COLO829 (cell line): ENCODE measurements at places on chromosomes 13 and 19.

DNA sequence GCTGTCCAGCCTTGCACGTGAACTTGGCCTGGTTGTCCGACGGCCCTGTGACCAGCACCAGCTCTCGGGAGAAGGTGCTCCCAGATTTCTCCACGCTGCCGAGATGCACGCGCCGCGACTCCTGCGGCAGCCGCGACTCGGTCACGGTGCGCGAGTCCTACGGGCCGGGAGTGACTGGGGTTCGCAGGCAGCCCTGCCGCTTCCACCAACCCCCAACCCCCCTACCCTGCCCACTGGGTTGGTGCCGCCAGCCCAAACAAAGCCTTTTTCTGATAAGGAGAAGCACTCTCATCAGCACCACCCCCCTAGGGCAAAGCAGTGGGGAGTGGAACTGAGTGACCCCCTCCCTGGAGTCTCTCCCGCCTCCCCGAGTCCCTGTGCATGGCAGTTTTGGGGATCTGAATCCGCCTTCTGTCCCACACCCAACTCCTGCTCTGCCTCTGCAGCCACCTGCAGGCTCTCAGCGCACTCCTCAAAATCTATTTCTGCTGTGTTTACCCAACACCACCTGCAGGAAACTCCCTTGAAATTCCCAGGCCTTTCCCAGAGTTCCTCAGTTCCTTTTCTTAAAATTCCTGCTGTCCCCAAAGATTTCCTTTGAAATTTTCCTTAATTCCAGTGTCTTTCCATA lies 6.2 kb downstream of the NPHS1 start:
- DNase-seq = no peak

DNA sequence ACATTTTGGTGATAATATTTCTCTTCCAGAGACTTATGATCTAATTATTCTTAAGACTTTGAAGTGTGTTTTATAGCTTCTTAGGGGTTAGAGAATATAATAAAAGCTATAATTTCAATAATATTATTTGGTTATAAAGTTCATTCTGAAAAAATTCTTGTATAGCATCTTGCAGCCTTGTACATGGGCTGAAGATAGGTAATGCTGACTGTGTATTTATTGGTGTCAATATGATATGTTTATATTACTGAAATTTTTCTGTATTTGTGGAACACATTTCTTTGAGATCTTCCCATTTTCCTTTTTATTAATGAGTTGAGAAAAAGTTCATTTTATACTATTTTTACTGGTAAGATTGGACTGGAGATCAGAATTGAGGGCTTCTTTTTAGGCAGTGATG lies 87.8 kb downstream of the TDRD3 start:
- no peak for DNase-seq

- DNase-seq = no peak
These were observed 541.0 kb downstream of the PCDH9 start for GRCh38 chr13:66689037-66689619.

DNA sequence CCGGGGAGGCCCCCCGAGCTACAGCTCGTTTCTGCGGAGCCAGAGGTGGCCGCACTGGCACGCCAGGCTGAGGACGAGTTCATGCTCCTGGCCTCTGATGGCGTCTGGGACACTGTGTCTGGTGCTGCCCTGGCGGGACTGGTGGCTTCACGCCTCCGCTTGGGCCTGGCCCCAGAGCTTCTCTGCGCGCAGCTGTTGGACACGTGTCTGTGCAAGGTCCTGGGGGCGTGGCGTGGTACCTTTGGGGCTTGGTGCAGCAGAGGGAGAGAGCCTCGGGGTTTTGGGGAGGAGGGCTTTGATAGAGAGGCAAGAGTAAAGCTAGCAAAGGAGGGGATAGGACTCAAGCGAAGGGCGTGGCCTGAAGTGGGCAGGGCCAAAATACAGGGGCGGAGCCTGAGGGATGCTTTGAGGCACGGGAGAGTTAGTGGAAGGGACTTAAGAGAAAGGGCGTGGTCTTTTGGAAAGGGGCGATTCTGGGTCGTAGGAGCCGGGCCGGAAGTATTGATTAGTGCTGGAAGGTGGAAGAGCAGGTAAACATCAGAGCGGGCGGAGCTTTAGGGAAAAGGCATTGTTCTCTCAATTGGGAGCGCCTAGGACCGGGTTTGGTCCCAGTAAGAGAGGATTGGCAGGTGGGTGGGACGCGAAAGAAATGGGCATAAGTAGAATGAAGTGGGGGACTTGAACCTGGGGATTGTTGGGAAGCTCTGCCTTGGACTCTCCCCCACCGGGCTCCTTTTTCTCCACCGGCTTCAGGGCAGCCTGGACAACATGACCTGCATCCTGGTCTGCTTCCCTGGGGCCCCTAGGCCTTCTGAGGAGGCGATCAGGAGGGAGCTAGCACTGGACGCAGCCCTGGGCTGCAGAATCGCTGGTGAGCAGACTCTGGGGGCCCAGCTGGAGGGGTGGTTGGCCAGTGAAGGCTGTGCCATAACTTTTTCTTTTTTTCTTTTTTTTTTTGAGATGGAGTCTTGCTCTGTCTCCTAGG lies 1.2 kb downstream of the PPM1N start:
- no peak for DNase-seq

GRCh38 chr19:35756377-35757230 lies at the start of gene HSPB6:
Gene HSPB6 (minus strand): TSS chr19:35757029. CDS start chr19:35757008, 21 bp downstream.
- DNase-seq = no peak

GRCh38 chr13:33261387-33262061 lies 24.0 kb downstream of the STARD13 start:
- DNase-seq = peak; percentile 65

DNA sequence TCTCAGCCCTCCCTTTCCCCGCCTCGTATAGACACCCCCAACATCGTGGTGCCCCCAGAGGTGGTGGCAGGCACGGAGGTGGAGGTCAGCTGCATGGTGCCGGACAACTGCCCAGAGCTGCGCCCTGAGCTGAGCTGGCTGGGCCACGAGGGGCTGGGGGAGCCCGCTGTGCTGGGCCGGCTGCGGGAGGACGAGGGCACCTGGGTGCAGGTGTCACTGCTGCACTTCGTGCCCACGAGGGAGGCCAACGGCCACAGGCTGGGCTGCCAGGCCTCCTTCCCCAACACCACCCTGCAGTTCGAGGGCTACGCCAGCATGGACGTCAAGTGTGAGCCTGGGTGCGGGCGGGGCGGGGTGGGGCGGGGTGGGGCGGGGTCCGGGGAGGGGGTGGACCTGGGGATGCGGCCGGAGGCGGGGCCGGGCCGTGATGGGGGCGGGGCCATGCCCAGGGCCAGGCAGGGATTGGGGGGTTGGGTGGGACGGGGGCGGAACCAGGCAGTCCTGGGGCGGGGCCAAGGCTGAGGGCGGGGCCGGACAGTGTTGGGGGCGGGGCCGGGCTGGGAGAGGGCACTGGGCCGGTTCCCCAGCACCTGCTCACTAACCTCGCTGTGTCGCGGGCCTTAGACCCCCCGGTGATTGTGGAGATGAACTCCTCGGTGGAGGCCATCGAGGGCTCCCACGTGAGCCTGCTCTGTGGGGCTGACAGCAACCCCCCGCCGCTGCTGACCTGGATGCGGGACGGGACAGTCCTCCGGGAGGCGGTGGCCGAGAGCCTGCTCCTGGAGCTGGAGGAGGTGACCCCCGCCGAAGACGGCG lies 7.8 kb downstream of the MAG start:
- DNase-seq = peak; percentile 56

DNA sequence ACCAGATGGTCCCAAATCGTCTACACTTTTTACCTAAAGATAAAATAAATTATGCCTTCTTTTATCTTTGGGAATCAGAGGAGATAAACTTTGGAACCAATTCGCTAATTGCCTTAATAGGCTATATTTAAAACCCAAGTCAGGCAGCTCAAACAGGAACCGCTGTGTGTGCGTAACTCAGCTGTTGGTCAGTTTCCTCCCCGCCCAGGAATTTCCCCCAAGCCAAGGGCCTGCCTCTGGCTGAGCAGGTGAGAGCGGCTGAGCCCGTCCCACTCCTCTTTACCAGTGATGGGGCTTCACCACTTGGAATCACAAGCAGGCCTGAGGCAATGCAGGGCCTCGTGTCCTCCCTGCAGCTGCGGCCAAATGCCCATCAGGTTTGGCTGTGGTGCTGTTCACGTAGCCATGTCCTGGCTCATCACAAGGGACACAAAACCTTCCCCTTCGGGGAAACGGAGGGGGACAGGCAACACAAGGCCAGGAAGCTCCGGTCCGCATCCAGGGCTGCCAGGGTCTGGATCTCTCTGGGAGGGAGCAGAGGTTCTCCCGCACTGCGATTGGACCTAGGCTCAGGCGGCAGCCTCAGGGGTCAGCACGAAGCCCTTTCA lies 503 bp upstream of the SLC7A9 start:
- DNase-seq = no peak

DNA sequence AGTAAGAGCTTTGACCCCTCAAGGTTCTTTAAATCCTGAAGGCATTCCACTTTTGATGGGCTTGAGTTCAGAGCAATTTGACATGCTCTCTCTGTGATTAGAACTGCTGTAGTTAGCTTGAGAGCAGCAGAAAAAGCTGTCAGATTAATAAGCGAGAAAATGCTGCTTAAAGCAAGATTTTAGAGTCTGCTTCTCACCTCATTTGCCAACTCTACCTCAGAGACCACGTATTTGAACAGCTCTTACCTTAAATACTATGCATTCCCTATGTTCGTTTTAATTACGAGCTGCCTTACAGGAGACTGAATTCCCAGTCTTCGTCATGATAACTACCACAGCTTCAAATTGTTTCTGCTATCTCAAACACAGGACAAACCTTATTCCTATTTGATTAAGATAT lies 253.4 kb downstream of the SLITRK6 start:
- DNase-seq = no peak

- DNase-seq = no peak
These were observed 4.7 kb downstream of the LSM4 start for GRCh38 chr19:18317961-18318800.

DNA sequence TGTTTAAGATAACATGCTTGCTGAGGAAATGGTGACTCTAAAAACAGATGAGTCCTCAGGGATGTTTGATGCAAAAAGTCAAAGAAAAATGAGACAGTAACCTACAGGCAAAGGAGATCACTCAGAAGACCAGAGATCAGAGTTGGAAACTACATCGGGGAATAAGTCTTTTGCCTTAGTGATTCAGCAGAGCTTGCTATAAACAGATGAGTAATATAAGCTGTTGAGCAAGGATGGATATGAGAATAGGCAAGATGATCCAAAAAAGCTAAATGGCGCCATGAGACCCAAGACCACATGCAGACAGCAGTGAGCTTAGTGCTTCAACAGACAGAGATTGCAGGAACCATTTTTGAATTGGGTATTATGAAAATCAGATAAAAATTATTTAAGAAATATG lies 168.6 kb downstream of the POSTN start:
- no peak for DNase-seq

- DNase-seq = no peak
These were observed 7.2 kb upstream of the BCL3 start for GRCh38 chr19:44741258-44741731.

DNA sequence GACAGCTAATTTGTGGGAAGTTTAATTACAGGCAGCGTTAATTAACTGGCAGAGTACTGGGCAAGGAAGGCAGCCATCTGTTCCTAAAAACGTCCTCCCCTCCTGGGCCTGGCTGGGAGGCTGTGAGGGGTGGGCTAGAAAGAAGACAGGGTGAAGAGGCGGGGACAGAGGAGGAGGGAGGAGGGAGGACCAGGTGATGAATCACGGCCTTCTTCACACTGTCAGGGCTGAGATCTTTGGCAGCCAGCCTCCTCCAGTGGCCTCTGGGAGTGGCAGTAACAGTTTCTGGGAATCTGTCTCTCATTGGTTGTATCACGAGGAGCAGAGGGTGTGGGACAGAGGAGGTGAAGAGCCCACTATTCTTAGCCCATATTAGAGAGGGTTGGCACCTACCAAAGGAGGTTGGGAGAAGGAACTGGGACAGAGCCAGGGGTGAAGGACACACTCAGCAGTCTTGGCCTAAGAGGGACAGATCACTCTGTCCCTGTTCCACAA lies 9.6 kb upstream of the ZNRF4 start:
- no peak for DNase-seq
